ENCODE measurements at places on chromosomes 1 and 21.

DNA sequence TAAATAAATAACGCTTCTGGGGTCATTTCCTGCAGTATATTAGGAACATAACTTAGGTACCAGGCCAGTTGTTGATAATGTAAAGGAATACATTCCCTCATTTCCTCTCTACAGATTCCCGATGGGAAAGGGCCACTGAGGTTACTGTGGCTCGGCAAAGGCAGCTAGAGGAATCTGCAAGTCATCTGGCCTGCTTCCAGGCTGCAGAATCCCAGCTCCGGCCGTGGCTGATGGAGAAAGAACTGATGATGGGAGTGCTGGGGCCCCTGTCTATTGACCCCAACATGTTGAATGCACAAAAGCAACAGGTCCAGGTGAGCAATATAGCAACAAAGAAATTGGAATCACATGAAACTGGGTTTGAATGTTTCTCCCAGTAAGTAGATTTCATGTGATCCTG, 109.6 kb upstream of the BMP8A start:
- peak; percentile 20 for DNase-seq

- peak; percentile 86 for DNase-seq
These were observed 224.0 kb upstream of the COA6 start for GRCh38 chr1:234149217-234149616.

- peak; percentile 66 for DNase-seq
These were observed 25.6 kb downstream of the PADI3 start for GRCh38 chr1:17274186-17275170.

DNA sequence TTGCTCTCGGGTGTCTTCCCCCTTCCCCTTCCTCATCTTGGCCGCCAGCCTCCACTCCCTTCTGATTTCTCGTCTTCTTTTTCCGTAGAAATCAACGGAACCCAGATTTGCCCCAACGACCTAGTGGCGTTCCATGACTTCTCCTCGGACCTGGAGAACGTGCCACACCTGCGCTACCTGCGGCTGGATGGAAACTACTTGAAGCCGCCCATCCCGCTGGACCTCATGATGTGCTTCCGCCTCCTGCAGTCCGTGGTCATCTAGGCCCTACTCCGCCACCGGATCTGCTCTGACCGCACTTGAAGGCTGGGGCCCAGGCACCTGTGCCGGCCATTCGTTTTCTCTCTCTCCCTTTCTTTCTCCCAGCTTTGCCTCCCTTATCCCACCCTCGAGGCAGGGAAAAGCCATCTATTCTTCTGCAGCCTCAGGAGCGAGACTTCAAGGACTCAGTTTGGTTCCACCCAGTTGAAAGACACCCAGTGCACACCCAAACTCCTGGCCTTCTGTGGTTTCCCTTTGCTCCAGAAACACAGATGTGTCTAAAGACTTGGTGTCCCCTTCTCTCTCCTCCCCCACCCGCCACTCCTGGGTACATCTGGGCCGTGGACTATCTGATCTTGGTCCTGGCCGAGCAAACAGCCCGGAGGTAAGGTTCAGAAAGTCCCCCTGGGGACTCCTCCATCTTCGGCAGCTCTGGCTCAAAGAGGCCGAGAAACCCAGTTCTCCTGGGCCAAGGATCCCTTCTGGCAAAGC, 7.2 kb upstream of the OPTC start:
- DNase-seq = no peak

DNA sequence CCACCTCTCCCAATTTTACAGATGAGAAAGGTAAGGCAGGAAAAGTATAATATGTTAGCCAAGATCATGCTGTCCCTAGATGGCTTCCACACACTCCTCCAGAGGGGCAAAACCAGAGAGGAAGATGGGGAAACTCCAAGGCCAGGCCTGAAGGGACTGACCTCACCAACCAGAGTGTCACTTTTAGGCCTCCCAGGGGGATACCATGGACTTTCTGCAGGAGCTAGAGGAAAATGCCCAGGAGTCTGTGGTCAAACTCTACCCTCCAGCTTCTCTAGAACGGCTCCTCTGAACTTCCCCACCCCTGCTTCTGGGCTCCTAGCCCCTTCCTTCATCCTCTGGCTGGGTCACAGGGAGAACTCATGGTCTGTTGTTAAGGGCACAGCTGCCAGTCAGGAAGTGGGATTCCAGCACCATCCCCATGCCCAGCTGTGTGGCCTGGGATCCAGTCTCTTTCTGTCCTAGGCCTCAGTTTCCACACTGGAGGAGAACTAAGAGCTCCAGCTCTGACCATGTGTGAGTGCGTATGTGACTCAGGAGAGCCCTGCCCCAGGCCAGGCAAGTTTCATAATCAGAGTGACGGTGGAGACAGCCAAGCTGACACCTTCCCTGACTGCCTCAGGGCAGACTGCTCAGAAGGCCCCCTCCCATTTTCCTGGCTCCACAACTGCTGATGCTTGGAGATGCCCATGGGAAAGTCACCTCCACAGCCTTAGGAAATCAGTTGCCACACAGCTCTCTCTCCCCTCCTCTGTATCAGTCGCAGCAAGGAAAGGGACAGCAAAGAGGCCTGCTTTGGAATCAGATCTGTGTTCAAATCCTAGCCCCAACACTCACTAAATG, 1.9 kb downstream of the IGSF8 start:
- peak; percentile 70 for DNase-seq

DNA sequence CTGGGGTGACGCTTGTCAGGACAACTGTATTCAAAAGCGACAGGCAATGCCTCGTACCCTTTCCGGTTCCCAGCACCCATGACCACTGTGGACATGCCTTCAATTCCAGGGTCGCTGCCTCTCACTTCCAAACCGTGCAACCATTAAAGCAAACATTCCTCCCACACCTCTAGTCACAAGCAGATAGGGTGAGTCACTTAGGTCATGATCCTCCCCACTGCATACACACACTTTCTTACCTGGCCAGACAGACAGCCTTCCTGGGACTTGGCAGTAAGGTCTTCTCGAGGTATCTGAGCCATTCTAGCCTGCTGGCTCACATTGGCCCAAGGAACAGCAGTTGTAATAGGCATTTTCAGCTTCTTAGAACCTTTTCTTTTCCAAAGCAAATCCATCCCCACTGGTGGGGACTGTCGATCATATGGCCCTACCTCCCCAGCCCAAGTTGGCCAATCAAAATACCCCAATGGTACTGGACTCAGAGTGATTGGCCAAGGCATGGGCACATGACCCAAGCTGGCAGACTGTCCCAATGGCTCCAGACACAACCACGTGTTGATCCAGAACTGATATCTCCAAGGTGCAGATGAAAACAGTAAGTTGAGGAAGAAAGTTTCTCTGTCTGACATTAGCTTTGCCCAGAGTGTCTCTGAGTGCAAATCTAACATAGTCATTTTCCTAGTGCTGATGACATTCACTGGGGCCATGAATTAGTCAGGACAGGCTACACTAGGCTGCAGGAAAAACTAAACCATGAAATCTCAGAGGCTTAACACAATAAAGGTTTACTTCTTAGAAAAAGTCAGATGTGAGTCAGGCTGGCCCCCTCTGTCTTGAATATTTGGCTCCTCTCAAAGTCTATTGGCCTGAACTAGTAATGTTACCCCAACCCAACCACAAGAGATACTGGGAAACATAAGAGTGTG, 113.8 kb downstream of the RRAGC start:
- no peak for DNase-seq

DNA sequence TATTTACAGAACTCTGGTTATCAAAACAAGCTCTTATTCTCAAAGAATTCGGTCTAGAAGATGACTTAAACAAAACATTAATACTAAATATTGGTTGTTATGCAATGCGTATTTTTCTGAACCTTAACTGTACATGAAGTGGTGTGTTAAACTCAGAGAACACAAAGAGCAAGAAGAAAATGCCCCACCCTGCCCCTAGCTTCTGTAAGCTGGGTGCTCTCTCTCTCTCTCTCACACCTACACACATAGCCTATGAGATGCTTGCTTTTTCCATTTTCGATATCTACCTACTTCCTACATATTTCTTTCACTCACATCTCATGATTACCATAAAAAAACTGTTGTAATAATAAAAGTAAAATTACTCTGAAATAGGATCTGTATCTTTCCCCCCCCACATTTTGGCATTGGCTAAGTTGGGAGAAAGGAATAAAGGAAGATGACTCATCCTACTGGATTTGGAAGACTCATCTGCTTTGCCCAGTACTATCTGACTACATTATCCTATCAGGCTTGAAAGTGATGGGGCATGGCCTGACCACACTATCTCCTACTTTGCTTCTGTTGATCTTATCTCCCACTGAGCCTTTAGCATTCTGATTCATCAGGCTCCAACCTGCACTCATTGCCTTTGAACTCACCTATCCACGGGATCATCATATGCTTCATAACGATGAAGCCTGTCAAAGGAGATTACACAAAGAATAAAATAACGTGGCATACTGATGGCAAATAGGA, 2.9 kb downstream of the CRYZ start:
- DNase-seq = peak; percentile 88

DNA sequence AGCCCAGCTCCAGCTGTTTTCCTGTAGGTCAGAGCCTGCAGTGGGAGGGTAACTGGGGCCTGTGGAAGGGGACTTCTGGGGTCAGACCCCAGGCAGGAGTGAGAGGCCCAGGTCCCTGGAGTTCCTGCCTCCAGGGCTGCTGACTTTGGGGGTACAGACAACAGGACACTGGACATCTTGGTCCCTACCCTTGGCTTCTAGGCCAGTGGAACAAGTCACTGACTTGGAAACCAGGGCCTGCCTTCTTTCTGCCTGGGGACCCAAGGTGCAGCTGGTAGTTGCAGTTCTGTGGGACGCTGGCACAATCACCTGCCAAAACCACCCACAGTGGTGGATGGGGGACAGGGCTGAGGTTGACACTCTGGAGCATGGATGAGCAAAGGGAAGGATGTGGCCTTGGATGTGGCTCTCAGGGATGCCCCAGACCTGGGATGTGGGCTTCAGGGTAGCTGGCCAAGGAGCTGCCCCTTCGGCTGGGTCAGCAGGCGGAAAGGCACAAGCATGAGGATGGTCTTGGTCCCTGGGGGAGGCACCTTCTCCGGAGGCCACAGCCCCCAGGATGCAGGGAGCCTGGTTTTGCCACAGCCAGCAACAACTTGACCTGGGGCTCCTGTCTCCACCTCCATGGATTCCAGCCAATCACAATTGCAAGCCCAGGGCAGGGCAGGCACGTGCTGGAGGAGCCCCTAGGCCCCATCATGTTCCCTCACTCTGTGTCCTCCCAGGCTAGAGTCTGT, 5.8 kb downstream of the JMJD4 start:
- DNase-seq = no peak

Data from EH (cell line).